ENCODE measurements at places on chromosomes 6 and 20.

DNA sequence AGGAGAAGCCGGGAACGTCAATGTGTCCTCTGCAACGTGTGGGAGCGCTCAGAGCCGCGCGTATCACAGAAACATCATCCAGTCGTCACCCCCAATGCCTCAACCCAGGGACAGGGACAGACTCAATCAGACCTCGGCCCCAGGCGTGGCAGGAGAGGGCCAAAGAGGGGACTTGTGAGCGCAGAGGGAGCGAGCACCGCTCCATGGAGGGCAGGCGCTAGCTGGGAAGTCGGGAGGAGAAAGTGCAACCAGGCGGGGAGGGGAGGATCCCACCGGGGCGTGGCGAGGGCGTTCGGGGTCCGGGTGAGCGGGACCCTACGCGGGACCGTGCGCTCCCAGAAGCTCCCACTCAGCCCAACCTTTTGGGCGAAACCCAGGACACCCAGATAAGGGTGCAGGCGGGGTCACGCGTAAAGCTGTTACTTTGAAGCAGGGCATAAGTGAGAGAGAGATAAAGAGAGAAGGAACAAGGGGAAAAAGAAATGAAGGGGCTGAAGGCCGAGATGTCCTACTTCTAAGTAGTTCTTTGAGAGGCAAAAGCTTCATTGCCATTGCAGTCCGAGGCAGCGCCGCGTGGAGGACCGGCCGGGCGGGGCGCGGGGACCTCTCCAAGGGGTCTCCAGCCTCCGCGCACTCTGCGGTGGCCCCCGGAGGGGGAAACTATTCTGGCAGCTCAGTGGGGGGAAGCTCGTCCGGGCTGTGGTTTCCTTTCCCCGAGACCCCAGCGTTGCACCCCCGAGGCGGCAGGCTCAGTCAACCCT, 862 bp upstream of the SOBP start:
- peak; percentile 66 for DNase-seq

- no peak for DNase-seq
Measured at GRCh38 chr6:79544299-79544927, 7.2 kb upstream of the LCA5 start.

DNA sequence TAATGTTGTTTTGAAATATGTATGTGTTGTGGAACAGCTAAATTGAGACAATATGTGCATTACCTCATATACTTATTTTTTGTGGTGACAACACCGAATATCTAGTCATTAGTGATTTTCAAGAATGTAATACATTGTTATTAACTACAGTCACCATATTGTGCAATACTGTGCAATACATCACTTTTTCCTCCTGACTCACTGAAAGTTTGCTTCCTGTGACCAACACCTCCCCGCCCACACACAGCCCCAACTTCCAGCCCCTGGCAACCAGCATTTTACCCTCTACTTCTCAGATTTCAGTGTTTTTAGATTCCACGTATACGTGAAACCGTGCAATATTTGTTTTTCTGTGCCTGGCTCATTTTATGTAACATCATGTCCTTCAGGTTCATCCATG, 627.9 kb downstream of the PRKN start:
- DNase-seq, result no peak

GRCh38 chr6:99241905-99242534, 107.5 kb downstream of the FAXC start:
- no peak for DNase-seq

DNA sequence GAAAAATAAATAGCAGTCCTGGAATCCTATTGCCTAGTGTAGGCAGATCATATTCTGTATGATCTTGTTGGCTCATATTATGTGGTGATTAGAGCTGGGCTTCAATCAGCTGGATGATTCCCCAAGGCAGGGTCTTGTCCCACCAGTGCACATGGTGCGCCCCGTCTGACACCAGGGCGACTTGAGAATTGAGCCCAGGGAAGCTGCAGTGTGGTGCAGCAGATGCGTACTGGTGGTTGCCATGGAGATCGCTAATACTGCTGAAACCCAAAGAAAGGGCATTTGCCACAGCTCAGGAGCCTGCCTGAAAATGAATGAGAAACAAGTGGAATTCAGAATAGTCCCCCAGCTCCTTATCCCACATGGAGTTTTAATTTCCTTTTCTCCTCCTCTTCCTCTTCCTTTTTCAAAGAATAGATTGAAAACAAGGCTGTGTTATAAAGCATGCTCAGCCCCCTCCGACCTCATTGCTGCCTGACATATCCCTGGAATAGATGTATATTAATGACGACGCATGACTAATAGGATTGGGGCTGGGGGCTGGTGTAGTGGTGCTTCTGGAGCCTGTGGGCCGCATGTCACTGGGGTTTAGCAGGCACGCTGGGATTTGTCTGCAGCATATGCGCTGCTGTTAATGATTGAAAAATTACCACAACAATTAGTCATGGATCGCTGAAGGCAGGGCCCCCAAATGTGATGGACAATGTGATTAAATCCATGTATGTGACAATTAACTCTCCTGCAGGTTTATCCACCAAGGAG, 210.5 kb downstream of the FARS2 start:
- DNase-seq, result no peak

GRCh38 chr6:39273406-39273821, 40.8 kb downstream of the KCNK17 start:
- no peak for DNase-seq

DNA sequence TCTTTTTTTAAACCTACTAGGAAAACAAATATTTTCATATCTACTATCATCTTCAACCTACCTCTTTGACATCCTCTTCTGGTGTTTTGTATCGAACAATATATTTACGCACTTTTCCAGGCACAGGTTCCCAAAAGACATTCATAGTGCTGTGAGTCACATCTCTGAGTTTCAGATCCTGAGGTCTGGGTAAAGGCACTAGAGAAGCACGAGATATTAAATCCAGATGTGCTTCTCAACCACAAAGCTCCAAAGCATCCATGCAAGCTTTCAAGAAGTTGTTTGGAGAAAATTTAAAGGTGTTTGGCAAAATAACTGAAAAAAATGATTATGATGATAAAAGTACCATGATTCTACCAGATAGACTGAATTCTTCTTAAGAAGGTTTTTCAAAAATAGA, 62.7 kb downstream of the COL12A1 start:
- no peak for DNase-seq

GRCh38 chr6:36717231-36717825, 19.7 kb downstream of the RAB44 start:
- DNase-seq, result no peak

DNA sequence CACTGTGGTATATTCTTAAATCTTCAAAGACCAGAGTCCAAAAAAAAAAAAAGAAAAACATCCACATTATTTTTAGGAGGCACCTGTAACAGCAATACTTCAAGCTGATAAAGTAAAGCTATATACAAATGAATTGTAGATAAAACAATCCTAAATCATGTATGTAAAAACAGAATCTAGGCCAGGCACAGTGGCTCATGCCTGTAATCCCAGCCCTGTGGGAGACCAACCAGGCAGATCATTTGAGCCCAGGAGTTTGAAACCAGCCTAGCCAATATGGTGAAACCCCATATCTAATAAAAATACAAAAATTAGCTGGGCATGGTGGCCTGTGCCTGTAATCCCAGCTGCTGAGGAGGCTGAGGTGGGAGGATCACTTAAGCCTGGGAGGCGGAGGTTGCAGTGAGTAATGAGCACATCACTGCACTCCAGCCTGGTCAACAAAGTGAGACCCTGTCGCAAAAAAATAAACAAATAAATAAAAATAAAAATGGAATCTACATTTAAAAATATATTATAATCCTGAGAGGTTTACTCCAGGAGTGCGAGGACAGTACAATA, 7.3 kb downstream of the NAPB start:
- no peak for DNase-seq

- DNase-seq, result no peak
Measured at GRCh38 chr6:157891544-157892362, 68.7 kb downstream of the SNX9 start.

- no peak for DNase-seq
Measured at GRCh38 chr6:126308362-126308761, 31.6 kb upstream of the CENPW start.

DNA sequence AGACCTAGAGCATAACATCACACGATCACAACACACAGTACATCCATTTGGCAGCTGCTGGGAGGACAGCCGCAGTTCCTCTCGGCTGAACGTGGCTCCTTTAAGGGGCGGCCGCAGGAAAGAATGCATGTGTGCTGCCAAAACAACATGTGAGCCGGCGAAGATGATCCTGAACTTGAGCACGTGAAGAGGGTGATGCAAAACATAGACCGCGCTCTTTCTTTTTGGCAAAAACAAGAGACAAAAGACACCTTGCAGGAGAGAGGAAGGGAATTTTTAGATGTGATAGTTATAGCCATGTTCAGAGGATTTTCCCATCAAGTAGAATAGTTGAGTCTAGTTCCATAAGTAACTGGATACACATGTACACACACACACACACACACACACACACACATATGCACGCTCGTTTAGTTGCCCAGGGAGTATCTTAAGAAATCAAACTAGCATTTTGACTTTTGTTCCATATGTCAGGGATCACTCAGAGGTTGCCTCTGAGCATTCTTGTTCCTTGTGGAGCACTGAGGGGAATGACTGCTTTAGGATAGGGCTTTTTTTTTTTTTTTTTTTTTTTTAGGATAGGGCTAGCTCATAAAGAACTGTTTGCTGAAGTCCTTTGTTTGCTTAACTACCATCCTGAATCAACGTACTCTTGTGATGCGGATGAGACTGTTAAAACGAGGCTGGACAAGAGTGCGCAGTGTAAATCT, 21.7 kb upstream of the RANBP9 start:
- DNase-seq, result peak; percentile 61

DNA sequence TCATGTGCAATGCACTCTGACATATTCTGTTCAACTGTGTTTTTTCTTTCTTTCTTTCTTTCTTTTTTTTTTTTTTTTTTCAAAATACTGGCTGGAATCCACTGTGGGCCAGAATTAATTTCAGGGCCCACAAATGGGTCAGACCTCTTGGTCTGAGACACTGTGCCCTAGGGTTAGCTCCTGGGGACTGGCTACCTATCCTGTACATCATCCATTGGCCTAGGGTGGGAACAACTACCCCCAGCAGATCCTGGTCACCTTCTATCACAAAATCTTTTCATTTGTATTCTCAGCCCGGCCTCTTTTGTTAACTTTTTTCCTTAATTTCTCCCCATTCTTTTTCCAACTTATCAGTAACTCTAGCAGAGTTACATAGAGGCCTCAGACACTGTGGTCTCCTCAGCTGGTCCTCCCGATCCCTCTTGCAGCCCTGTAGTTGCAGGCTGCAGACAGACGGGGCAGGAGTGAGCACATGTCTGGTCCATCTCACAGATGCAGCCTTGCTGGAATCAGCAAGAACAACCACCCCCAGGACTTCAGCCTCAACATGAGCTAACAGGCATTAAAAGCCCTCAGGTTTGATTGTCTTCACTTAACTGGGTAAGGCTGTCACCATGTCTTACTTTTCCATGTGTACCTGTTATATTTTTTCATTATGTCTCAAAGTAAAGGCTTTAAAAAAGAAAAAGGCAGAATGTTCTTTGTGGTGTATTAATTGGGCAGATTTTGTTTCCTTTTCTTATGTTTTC, 41.3 kb downstream of the TXLNB start:
- DNase-seq, result peak; percentile 73

DNA sequence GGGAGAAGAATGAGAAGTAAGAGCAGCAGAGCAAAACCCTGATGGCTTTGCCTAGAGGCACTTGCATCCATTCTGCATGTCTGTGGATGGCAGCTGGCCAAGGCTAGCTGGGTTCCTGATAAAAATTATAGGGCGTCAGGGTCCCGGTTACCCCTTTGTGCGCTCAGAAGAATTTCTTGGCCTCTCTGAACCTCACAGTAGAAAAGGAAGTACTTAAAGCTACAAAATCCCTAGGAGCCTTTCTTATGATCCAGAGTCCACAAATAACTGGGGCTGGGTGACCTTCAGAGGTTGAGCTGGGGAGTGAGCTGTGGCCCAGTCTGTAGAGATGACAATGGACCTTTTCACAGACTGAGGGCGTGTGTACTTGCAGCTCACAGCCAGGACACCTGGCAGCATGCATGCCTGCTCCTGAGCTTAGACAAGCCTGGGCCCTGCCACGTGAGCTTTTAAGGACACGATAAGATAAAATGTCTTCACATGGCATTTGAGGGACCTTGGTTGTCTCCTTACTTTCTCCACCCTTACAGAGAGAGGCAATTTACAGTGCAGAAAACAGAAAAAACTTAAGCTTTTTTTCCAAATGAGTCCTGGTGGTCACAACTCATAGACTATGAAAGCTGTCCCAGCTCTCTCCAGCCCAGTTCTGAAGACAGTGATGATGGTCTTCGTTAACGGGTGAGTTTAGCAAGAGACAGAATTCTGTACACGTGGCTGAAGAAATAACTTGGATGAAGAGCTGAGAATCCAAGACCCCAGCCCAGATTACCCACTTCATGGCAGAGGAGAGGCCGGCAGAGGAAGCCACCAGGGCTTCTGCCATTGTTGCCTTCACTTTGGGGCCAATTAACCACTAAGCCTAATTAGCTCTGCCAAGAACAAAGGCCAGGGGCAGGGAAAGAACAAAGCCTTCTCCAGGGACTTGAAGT, 50.3 kb downstream of the FOXA2 start:
- DNase-seq, result no peak

DNA sequence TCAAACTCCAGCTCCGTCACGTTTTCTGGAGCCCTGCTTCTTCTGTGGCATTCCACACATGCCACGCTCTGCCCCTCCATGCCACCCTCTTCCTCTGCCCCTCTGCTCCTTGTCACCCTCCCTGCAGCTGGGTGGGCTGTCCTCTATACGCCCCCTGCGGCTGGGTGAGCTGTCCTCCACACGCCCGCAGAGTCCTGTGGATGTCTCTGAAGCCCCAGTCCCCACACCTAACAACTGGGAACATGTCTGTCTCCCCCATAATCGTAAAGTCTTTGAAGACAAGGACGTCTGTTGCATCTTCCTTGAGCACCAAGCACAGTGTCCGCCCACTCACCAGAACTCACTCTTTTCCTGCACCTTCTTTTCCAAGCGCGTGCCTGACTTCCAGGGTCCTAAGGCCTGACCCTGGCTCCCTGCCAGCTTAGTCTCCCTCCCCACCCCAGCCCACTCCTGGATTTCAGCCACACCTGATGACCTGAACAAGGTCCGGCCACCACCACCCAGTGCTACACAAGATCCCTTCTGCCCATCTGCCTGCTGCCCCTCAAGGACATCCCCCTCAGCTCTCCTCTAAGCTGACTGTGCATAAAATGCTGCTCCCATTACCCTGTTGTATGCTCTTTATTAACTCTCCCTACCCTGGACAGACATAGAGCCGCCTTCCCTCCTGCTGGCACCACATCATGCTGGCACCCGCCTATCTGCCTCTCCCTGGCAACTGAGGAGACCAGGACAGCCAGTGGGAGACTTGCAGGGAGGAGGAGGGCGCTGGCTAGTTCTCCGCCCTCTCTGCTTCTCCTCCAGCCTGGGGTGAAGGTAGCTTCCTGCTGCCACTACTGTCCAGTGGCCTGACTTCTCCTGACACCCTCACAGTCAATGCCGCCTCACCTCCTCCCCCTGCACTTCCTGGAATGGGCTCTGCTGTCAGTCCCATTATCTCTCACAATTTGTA, 10.7 kb upstream of the PRR18 start:
- peak; percentile 71 for DNase-seq

GRCh38 chr6:27994616-27995015, 37.6 kb downstream of the OR2B6 start:
- no peak for DNase-seq

GRCh38 chr6:50655848-50656453, 57.4 kb upstream of the TFAP2D start:
- DNase-seq, result no peak

Measured in left ventricle myocardium superior (tissue), 1 donor.